Astrocyte (in vitro differentiated cells and primary cell): ENCODE measurements at places on chromosomes 6 and 20.

DNA sequence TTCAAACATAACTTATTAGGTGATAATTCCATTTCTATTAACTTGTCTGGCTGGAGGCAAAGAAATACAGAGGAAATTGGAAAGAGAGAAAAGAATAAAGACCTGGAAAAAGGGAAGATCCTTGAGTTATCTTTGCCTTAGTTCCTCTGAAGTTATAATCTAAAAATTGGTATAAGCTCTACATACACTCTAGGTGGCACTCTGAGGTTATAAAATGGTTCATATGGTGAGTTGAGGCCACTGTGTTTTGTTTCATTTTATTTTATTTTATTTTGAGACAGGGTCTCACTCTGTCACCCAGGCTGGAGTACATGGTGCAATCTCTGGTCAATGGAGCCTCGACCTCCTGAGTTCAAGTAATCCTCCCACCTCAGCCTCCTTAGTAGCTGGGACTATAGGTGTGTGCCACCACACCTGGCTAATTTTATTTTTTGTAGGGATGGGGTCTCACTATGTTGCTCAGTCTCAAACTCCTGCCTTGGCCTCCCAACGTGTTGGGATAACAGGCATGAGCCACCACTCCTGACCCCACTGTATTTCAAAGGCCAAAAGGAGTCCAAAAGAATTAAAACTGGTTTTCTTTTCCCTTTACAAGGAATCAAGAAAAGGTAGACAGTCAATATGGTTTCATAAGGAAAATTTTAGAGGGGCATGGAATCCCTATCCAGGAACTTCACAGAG, 19.4 kb downstream of the GPX6 start:
- no peak for DNase-seq
- H3K4me3 ChIP-seq = no peak overlapping the region
- no peak overlapping the region for H3K27ac ChIP-seq
- H3K4me1 ChIP-seq = no peaks in the 10 kb centered on the region
- no peaks in the 10 kb centered on the region for H3K27me3 ChIP-seq
- H3K36me3 ChIP-seq = no peaks in the 10 kb centered on the region

DNA sequence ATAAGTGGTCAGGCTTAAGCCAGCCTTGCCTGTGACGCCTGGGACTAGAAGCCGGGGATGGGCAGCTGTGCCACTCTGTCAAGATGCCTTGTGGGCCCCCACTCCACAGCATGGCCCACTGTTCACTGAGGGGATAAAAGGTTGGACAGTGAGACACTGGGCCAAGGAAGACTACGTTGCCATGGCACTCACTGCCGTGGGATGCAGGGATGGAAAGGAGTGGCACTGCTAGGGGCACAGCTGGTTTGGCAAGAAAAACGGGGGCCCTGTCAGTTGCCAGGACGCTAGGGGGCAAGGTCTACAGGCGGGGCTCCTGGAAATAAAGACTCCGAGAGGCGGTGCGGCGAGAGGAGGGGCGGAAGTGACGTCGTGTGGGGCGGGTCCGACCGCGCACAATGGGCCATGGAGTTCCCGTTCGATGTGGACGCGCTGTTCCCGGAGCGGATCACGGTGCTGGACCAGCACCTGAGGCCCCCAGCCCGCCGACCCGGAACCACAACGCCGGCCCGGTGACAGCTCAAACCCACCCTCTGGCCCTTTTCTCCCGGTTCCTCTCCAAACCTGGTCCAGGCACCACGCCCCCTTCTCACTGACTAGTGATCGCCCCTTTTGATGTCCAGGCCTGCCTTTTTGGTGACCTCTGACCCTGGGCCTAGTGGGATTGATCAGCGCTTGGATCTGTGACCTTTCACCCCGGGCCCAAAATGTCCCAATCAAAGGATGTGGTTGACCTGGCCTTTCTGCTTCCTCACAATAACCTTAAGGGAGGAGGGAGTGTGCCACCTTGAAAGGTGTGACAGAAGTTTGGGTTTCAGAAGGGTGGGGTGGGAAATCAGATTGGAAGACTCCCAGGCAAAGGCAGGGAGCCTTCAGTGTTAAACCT, at the start of gene ATAT1:
TSS of gene ATAT1 (plus strand) at position 391 of the 883 bp plus-strand sequence.
- H3K36me3 ChIP-seq = peaks cover 29% of the 10 kb centered on the region
- H3K4me1 ChIP-seq = peaks cover 7% of the 10 kb centered on the region
- peak within 1 kb of the TSS; percentile 86 for H3K27ac ChIP-seq
- peak within 1 kb of the TSS; percentile 79 for H3K4me3 ChIP-seq

GRCh38 chr6:88290411-88290810, 124.3 kb upstream of the CNR1 start:
- H3K4me3 ChIP-seq = no peak overlapping the region
- no peaks in the 10 kb centered on the region for H3K36me3 ChIP-seq
- DNase-seq = no peak
- no peaks in the 10 kb centered on the region for H3K27me3 ChIP-seq

- H3K4me1 ChIP-seq = no peaks in the 10 kb centered on the region
- no peak overlapping the region for H3K27ac ChIP-seq
- no peak overlapping the region for H3K4me3 ChIP-seq
Measured at GRCh38 chr20:32918751-32919150, 60.0 kb downstream of the EFCAB8 start.

DNA sequence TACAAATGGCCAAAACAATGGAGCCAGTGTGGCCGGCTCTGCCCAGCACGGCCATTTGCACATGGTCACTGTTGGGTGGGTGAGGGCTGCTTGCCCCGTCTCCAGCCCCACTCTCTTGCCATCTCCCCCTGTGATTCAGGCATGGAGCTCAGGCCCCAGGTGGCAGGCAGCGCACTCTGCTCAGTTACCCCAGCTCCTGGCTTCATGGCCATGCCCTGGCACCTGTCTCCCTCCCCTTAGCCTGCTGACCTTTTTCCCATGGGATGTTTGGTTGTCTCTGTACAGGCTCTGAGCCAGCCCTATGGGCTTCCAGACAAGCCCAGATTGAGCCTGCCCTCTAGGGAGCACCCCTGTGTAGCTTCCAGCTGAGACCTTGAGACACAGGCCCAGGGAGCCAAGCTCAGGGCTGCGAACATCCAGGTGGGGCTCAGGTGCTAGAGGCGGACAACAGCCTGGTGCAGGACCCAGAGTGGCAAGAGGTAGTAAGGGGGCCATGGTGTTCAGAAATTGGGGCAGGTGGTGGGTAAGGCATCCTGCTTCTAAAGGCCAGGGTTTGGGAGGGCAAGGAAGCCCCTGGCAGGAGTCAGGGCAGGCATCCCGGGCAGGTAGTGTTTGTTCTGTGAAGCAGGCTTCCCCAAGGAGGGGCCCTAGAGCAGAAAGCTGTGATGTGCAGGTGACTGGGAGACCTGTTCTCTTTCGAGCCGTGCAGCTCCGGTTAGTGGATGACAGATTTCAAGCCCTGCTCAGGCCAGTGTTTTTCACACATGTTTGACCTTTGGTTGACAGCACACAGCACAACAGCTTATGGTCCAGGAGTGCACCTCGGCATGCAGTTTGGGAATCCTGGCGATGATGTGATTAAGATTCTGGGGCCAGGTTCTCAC, 17.7 kb downstream of the SYNJ2 start:
- H3K36me3 ChIP-seq = peaks cover 12% of the 10 kb centered on the region
- peaks cover 46% of the 10 kb centered on the region for H3K4me1 ChIP-seq
- DNase-seq = no peak
- H3K27ac ChIP-seq = no peak overlapping the region
